ENCODE measurements at places on chromosomes 2 and 18.

GRCh38 chr2:106107509-106108131 lies 86.5 kb downstream of the UXS1 start:
- DNase-seq, result peak; percentile 52

GRCh38 chr2:29763371-29763770 lies 158.0 kb downstream of the ALK start:
- DNase-seq, result no peak

DNA sequence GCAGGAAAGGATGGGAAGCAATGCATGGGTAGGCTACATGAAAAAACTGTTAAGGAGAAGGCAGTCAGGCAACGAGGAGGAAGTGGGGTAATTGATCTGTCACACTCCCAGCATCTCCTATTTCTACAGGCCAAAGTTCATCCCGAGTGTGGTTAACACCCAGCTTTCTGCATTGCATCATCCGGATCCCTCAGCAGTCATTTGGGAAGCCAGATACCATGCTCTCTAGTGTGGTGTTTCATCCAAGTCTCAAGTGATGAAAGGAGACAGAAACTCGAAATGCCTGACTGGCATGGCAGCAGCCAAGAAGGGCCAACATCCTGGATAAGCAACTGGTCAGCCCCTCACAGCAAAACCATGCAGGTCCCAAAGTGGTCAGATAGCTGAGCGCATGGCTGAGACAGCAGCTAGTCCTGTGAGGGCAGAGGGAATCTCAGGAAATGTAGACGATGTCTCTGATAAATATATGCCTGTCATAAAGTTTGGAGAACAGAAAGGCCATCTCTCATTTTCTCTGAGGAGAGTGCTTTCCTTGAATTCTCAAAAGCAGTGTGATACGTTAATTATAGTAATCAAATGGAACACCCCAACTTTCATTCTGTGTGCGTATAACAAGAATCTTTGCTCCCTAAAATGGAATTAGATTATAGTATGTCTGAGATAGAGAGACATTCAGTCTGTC lies 24.8 kb upstream of the HNRNPA3 start:
- DNase-seq, result no peak

DNA sequence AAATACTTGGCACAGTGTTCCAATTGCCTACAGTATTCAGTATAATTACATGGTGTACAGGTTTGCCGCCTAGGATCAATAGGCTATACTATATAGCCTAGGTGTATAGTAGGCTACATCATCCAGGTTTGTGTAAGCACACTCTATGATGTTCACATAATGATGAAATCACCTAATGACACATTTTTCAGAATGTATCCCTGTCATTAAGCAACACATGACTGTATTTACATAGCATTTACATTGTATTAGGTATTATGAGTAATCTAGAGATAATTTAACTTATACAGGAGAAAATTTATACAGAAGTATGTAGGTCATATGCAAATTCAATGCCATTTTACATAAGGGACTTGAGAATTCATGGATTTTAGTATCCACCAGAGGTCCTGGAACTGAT lies 35.4 kb downstream of the SCN7A start:
- no peak for DNase-seq

DNA sequence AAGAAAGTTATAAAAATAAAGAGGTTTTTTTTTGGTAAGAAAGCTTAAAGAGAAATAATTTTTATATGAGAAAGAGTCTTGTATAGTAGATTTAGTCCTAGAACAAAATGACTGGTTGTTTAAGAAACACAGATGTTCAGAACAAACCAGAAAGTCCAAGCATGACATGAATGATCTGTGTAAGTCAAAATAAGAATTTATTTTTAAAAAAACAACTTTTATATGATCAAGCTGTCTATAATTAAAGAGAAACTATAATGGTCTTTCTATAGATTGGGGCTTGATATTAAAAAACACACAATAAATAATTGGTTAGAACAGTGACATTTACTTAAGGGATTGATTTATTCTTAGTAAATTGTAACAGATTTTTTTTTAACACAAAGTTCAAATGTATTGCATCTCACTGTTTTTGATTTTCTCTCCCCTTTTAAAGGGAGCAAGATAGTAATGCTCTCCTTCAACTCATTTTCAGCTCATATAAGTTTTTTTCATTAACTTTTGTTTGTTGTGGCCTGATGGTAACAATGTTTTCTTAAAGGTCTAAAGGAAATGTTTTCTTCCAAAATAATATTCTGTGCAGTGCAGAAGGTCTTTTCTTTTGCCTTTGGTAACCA lies 1256.8 kb downstream of the LRP1B start:
- DNase-seq, result no peak

GRCh38 chr2:119028327-119029174 lies 86.6 kb downstream of the MARCO start:
- DNase-seq, result no peak
